A549 (cell line): ENCODE measurements at places on chromosomes 16 and 17.

- DNase-seq, result no peak
Measured at GRCh38 chr17:35041390-35041789, 22.1 kb downstream of the RFFL start.

DNA sequence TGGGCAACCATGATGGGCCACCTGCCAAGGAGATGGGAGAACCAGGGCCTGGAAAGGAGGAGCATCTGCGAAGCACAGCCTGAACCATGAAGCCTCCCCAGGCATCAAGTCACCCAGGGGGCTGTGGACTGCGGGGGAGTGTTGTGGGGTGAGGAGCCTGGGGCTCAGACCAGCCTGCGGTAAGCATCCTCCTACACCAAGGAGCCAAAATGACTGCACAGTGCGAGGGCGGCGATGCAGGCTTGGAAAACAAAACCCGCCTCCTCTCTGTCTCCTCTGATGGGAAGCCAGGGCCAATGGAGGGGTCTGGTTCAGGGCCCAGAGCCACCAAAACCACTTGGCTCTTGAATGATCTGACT, 18.1 kb upstream of the MAF start:
- no peak for DNase-seq

- no peak for DNase-seq
Measured at GRCh38 chr16:60564588-60564987, 1471.7 kb downstream of the CDH8 start.

DNA sequence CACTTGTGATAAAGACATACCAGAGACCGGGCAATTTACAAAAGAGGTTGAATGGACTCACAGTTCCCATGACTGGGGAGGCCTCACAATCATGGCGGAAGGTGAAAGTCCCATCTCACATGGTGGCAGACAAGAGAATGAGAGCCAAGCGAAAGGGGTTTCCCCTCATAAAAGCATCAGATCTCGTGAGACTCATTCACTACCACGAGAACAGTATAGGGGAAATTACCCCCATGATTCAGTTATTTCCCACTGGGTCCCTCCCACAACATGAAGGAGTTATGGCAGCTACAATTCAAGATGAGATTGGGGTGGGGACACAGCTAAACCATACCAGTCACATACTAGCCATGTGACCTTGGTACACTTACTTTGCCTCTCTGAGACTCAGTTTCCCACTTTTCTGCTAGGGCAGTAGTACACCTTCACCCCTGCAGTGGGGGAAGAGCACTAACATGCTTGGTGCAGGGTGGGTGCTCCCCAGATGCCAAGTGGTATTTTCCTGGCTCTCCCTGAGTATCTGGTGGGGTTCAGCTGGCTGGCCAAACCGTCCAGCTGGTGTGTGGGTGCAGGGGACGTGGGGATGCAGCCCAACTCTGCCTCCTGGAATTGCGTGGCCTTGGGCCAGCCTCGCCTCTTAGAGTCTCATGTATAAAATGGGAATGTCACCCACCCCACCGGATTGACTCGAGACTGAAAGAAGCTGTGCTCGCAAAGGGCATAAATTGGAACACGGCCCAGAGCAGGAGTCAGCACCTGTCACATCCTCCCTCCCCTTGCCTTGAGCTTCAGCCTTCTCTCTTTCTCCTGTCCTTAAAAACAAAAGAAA, 364.1 kb downstream of the CPPED1 start:
- no peak for DNase-seq
